ENCODE measurements at places on chromosomes 1 and 21. TPM values are rescaled to one million over a fixed set of nuclear protein-coding genes. Genes with fewer than 3 reads are reported as not detected.

ANP32E gene
- total RNA-seq = 45.3 TPM

SH2D2A gene
- 2.5 TPM for total RNA-seq

LIN28A gene
- total RNA-seq = not detected

TGFB2 gene
- total RNA-seq = 11.2 TPM

KIF26B gene
- total RNA-seq = 0.09 TPM

All from A549 treated with dexamethasone at 1 μM for 4 hours (cell line).